ENCODE measurements at places on chromosomes 5 and 9.

DNA sequence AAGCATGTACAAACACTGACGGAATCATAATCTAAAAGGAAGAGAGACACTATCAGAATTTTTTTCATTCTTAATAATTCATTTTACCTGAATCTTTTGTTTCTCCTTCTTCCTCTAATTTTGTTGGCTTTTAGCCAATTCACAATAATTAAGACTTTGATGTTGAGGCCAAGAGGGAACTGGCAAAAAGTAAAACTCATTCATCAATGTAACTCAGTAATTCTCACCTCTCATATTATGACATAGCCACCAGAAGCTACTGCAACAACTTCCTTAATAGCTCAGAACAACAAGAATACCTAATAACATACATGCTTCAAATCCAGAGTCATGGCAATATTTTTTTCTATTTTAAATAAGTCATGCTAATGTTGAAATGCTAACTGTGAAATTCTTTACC lies 64.5 kb downstream of the MCTP1 start:
- DNase-seq = no peak

- no peak for DNase-seq
Measured at GRCh38 chr5:71783891-71784290, 64.8 kb downstream of the CARTPT start.

DNA sequence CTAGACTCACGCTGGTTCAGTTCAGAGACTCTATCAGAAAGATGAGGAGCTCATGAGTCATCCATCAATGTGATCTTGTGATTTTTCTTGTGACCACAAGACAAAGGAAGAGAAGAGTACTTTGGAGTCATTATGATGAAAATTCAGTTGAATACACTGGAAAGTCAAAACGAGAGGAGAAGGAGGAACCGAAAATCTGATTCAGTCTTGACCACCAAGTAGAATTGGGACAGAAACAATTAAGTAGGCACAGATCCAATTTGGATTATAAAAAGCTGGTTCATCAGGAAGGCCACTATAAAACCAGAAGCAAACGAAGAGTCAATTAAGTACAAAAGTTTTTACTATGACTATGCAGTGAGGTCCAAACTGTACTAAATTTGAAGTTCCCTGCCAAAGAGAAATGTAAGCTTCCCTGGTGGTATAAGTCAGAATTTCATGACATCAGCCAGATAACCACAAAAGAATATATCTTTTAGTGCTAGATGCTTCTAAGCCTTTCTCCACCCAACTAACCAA lies 90.9 kb downstream of the THBS4 start:
- no peak for DNase-seq

DNA sequence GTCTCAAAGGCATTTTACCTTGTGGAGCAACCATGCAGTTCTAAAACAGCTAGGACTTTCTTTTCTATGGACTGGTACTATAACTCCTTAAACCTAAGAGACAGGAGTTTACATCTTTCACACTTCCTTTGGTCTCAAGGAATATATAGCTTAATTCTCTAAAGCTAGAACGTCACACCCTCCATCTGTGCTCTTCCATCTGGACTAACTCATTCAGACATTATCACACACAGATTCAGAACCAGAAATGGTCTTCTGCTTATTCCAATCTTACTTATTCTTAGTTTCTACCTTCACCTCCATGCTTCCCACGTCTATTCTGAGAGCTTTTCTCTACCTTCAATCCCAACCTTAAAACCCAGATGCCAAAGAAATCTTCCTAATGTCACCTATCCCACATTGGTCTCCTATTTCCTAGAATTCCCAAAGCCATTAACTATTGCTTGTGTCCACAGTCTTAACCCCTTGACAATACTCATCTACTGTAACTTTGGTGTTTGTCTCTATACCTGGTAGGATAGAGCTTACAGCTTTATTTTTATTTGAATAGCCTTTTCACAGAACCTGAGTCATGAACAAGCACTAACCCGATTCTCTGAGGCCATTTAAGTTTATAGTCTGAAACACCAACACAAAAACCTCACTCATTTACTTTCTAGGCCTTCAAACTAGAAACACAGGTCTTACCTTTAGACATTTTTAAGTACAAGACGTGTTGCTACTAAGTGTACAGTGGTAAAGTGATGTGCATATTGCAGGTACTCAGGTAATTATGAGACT lies 22.8 kb downstream of the CSNK1A1 start:
- no peak for DNase-seq

GRCh38 chr5:75509956-75510355 lies 1.5 kb downstream of the CERT1 start:
- DNase-seq = no peak

GRCh38 chr5:174459071-174459702 lies 265.2 kb upstream of the MSX2 start:
- DNase-seq = no peak

DNA sequence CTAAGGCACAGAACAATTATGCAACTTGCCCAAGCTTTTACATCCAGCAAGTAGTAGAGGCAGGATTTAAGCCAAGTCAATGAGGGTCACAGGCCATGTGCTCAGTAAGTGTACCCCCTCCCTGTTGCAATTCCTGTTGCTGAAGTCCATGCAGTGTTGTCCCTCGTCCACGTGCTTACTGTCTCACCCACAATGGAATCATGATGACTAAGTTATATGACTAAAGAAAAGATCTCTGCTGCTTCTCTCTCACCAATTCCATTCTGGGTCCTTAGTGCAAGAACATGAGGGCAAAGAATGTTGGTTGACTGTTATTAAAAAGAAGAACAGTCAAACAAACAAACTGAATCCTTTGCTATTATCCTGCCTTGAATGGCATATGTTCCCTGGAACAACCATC lies 233.6 kb upstream of the SLC24A2 start:
- no peak for DNase-seq

DNA sequence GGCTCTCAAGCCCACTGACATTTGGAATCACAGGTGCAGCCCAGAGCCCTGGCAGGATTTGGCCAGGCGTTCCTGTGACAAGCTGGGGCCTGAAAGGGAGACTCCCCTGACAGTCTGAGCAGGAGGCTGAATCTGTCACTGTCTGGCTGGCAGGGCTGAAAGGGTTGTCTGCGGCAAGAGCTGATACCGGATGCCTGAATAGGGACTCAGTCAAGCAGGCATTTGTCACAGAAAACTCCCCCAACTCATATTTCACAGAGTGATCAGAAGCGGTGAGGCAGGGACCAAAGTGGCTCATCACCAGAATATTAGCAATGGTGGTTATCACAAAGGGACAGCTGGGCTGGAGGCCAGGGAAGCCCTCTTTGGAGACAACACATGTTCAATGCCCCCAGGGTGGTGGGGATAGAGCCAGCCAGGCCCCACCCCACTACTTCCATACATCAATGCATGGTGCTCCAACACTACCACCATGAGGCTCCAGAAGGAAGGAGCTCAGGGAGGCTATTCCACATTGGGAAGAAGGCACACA lies 295.5 kb downstream of the DTWD2 start:
- DNase-seq = no peak

DNA sequence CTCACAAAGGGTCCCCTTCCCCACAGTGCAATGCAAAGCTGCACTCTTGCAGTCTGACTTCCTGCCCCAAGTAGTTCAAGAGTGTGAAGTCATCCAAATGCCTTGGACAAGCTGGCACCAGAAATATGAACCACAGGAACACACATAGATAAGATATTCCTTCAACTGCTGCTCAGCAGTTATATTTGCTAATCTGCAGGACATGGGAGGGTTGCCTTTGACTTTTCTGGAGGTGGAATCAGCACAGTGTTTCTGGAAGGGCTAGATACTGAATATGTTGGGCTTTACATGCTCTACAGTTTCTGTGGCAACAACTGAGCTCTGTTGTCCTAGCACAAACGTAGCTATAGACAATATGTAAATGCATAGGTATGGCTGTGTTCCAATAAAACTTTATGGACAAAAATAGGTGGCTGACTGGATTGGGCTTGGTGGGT lies 96.7 kb upstream of the PCA3 start:
- no peak for DNase-seq

DNA sequence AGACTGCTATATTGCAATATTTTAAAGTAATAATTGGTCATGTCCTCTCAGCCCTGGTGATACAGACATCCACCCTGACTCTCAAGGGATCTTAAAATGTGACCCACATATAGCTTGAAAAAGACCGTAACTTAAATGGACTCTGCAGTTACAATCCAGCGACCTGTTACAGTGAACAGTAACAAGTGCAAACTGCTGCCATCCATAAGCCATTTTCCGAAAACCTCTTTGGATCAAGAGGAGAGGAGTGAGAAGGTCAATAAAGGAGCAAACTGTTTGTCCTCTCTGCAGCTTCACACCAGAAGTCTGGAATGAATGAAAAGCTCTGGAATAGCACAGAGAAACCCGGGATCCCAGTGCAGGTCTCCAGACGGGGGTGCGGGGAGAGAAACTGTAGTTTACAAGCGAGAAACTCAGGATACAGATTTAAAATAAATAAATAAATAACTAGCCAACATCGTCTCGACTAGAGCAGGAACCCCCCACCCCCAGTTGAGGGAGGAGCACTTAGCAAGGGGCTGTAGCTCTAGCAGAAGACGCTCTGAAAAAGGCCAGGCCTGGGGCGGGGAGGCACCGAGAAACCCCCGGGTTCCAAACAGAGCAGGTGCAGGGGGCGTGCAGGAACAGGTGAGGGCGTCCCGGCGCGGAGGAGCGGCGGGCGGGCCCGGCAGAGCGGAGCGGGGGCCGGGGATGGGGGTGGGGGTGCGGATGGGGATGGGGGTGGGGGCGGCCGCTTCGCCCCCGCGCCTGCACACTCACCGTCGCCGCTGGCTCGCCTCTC lies 572 bp downstream of the ZDHHC21 start:
- peak; percentile 51 for DNase-seq

GRCh38 chr9:617445-618085 lies 223.9 kb upstream of the DMRT1 start:
- no peak for DNase-seq

GRCh38 chr9:72158680-72159079 lies 9.4 kb downstream of the GDA start:
- no peak for DNase-seq

GRCh38 chr9:12719431-12719830 lies 26.2 kb downstream of the TYRP1 start:
- no peak for DNase-seq

- DNase-seq = no peak
Measured at GRCh38 chr5:171291371-171291770, 17.7 kb upstream of the TLX3 start.

- no peak for DNase-seq
Measured at GRCh38 chr5:159825551-159826051, 90.7 kb upstream of the ADRA1B start.

- no peak for DNase-seq
Measured at GRCh38 chr9:98909935-98910334, 33.8 kb upstream of the COL15A1 start.

- no peak for DNase-seq
Measured at GRCh38 chr5:8577792-8578191, 708.8 kb downstream of the MTRR start.

DNA sequence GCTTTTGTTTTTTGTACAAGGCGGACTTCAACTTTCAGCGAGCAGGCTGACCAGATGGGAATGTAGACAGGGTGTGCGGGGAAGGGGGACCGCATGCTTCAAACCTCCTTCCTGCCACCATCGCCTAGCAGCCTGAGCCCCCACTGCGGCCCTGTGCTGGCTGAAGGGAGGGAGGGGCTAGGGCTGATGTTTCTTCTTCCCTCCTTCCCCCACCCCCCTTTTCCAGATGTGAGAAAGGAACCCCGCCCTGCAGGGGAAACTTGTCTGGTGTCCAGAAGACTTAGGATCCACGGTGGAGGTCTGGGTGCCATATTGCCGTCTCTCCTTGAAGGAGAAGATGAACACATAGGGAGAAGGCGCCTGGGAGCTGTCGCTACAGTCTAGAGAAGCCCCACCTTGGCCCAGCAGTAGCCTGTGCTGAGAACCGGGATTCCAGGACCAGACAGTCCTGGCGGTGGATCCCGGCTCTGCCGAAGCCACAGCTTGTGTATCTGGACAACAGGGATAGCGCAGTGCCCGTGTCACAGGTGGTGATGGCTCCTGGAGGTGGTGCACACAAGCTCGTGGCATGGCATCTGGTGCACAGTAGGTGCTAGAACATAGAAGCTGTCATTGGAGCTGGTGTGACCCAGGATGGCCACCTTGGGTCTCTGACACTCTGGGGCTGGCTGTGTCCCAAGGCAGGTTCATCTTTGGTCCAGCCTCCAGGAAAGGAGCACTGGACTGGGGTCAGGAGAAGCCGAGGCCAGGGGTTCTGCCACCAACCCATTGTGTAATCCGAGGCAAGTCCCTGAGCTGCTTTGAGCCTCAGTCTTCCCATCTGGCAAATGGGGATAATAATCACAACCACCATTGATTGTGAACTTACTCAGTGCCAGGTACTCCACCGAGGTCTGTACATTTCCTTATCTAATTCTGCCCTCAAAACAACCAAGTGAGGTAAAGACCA lies 205.6 kb downstream of the C9orf50 start:
- no peak for DNase-seq

GRCh38 chr5:166977911-166978422 lies 1313.5 kb upstream of the WWC1 start:
- no peak for DNase-seq

DNA sequence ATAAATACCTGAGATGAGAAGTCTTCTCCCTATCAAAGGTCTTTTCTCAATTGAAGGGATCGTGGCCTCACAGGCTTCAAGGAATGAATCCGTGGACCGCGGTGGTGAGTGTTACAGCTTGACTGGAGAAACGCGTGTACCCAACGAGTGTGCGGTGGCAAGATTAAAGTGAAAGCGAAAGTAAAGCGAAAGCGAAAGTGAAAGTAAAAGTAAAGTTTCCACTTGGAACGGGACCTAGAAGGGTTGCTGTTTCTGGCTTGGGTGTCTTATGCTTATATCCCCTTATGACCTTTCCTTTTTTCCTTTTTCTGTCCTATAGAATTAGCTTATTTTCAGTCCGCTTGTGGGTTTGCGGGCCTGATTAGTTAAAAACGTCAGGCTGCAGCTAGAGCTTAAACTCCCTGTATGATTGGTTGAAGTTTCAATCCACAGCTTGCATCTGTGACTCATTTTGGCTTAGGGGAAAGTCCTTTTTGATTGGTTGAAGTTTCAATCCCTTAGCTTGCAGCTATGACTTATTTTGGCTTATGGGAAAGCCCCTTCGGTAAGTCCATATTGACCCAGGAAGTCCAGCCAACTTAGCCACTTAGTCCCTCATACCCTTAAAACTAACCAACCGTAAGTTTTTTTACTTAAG lies 924.3 kb upstream of the CDH10 start:
- no peak for DNase-seq

GRCh38 chr5:113274836-113275414 lies 159.9 kb downstream of the TSSK1B start:
- DNase-seq = no peak

GRCh38 chr5:95600557-95600956 lies 19.3 kb upstream of the GPR150 start:
- DNase-seq = no peak

GRCh38 chr5:170420806-170421412 lies 31.7 kb upstream of the KCNMB1 start:
- DNase-seq = peak; percentile 40

GRCh38 chr9:93268551-93269314 lies 84.8 kb downstream of the WNK2 start:
- DNase-seq = peak; percentile 22
